Mesendoderm (in vitro differentiated cells): ENCODE measurements at places on chromosomes 6 and 20.

DNA sequence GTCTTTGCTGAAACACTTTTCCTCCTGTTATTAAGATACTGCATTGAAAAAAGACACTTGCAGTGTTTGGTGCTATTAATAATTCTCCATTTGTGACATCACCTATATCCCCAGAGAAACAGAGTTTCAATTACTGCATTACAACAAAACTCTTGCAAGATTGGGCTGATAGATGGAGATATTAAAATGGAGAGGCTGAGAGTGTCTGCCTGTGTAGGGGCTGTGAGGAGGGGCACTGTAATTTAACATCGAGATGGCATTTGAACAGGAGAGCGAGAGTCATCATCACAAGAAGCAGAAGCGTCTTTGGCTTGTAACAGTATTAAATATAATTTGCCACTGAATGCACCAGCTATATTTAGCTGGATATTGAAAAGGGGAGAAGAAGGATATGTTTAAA, 316.5 kb downstream of the CDH26 start:
- DNase-seq, result no peak

- DNase-seq, result no peak
These were observed 150.8 kb downstream of the SASH1 start for GRCh38 chr6:148493424-148493823.

GRCh38 chr20:33209789-33210188, 7.4 kb upstream of the BPIFA3 start:
- peak; percentile 90 for DNase-seq

- DNase-seq, result peak; percentile 29
These were observed 46.8 kb upstream of the SH3BGRL2 start for GRCh38 chr6:79584332-79584731.

- DNase-seq, result no peak
These were observed 550.6 kb downstream of the PTPRT start for GRCh38 chr20:42639140-42639539.

GRCh38 chr6:162165479-162165878, 562.1 kb downstream of the PRKN start:
- no peak for DNase-seq
